ENCODE measurements at places on chromosomes 2 and 18. TPM values are rescaled to one million over a fixed set of nuclear protein-coding genes. Genes with fewer than 3 reads are reported as not detected.
A peak's percentile ranks its signal among the peaks of the same experiment; 100 is the strongest.

GRCh38 chr2:68083346-68083745, 20.5 kb upstream of the C1D start:
- H3K27me3 ChIP-seq: no peaks in the 10 kb centered on the region
- H3K27ac ChIP-seq: no peak overlapping the region
- H3K4me1 ChIP-seq: no peaks in the 10 kb centered on the region
- H3K4me3 ChIP-seq: no peak overlapping the region

GRCh38 chr18:56148373-56148772, 490.0 kb downstream of the TXNL1 start:
- no peaks in the 10 kb centered on the region for H3K27me3 ChIP-seq
- no peak overlapping the region for H3K4me3 ChIP-seq
- no peak for DNase-seq
- H3K36me3 ChIP-seq: no peaks in the 10 kb centered on the region
- no peak overlapping the region for H3K27ac ChIP-seq
- H3K4me1 ChIP-seq: no peaks in the 10 kb centered on the region

- no peak overlapping the region for H3K4me3 ChIP-seq
- H3K4me1 ChIP-seq: no peaks in the 10 kb centered on the region
- no peak for DNase-seq
- H3K27me3 ChIP-seq: no peaks in the 10 kb centered on the region
- no peaks in the 10 kb centered on the region for H3K36me3 ChIP-seq
Measured at GRCh38 chr2:178025551-178026185, 46.9 kb downstream of the PDE11A start.

CYP27C1 gene
- not detected for total RNA-seq

ARID5A gene
- total RNA-seq: 39.4 TPM

DNA sequence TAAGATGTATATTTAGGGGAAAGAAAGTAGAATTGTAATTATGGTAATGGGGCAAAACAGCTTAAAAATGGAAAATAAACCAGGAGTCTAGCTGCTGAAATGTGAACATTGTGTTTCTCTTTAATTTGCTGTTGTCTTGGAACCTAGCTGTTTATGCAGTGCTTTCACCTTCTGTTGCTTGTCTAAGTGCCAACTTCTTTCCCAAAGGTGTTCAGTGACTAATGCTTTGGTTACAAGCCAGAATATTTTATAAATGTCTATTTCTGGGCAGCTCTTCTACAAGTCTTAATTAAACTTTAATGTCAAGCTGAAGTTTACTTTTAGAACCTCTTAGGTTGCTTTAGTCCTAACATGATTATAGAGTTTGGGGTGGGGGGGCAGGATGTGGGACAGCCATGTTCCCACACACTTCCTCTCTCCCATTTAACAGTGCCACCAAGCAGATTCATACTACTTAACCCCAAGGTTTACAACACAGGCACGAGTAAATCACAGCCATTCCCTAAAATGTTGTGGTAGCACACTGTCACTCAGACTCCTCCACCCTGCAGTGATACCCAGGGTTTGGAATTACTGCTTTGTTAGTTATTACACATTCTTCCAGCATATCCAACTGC, 60.6 kb downstream of the ITGA4 start:
- H3K27ac ChIP-seq: no peak overlapping the region
- H3K4me1 ChIP-seq: peaks cover 7% of the 10 kb centered on the region
- H3K4me3 ChIP-seq: no peak overlapping the region
- no peaks in the 10 kb centered on the region for H3K36me3 ChIP-seq
- no peak for DNase-seq

REEP1 gene
- 25.3 TPM for total RNA-seq

PMS1 gene
- 16.7 TPM for total RNA-seq

DNA sequence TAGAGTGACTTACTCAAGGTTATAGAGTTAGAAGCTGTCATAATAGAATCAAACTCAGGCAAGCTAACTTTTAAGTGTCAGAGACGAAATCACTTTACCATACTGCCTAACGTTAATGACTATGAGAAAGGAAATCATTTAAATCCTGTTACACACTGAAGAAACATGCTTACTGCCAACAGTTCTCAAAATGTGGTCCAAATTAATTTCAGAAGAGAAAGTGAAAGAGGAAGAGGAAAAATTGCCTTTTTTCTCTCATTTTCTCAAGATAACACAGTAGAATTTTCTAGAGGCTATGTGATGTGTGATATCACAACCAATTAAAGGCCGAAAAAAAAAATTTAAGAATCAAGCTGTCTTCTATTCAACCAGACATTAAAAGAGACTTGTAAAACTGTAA, 1362.7 kb upstream of the CHAC2 start:
- H3K4me1 ChIP-seq: no peaks in the 10 kb centered on the region
- H3K27ac ChIP-seq: no peak overlapping the region
- H3K27me3 ChIP-seq: no peaks in the 10 kb centered on the region
- no peaks in the 10 kb centered on the region for H3K36me3 ChIP-seq
- H3K4me3 ChIP-seq: no peak overlapping the region

DNA sequence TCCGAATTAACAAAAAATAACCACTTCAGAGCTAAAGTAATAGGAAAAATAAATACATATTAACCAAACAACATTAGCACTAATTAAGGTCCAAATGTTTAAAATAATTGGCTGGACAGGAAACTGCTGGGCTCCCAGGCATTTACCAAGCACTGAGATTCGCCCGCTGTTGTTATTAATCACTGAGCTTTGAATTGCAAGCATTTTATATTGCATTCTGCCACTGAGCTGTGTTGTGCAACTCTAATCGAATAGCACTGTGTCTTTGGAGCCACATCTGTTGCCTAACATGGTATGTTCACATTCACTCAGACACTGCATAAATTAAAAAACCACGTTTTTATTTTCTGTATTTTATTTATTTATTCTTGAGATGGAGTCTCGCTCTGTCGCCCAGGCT, 88.9 kb downstream of the SOWAHC start:
- H3K27me3 ChIP-seq: no peaks in the 10 kb centered on the region
- no peak overlapping the region for H3K27ac ChIP-seq
- H3K36me3 ChIP-seq: no peaks in the 10 kb centered on the region
- DNase-seq: no peak
- H3K4me1 ChIP-seq: peaks cover 22% of the 10 kb centered on the region

- no peaks in the 10 kb centered on the region for H3K27me3 ChIP-seq
- H3K27ac ChIP-seq: no peak overlapping the region
- H3K4me3 ChIP-seq: no peak overlapping the region
- H3K4me1 ChIP-seq: no peaks in the 10 kb centered on the region
Measured at GRCh38 chr2:200750323-200750910, 61.3 kb upstream of the BZW1 start.

DNA sequence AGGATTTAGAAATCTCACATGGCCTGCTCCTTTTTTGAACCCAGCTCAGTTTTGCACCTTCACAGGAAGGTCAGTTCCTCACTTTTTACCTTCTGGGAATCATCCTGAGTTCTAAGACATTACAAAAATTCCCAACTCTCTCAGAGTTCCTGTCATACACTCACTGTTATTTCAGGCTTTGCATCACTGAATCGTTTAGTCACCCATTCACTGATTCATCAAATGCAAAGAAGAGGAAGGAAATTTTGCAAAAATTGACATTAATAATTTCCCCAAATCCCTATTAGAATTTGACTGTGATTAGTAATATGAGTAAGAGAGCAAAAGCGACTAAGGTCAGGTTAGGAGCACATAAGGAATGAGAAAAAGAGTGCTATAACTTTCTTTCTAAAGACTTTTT, 197.5 kb downstream of the PDE1A start:
- peaks cover 10% of the 10 kb centered on the region for H3K36me3 ChIP-seq
- H3K27me3 ChIP-seq: no peaks in the 10 kb centered on the region
- no peak overlapping the region for H3K4me3 ChIP-seq
- no peaks in the 10 kb centered on the region for H3K4me1 ChIP-seq
- H3K27ac ChIP-seq: no peak overlapping the region
- DNase-seq: no peak

- no peak for DNase-seq
- H3K27me3 ChIP-seq: no peaks in the 10 kb centered on the region
- peaks cover 22% of the 10 kb centered on the region for H3K4me1 ChIP-seq
- no peak overlapping the region for H3K4me3 ChIP-seq
- H3K36me3 ChIP-seq: no peaks in the 10 kb centered on the region
Measured at GRCh38 chr2:109151519-109151918, 22.5 kb downstream of the SH3RF3 start.

- DNase-seq: no peak
- no peak overlapping the region for H3K4me3 ChIP-seq
- H3K4me1 ChIP-seq: no peaks in the 10 kb centered on the region
- H3K27me3 ChIP-seq: no peaks in the 10 kb centered on the region
Measured at GRCh38 chr18:42436222-42436765, 481.3 kb downstream of the PIK3C3 start.

- no peak overlapping the region for H3K4me3 ChIP-seq
- H3K27me3 ChIP-seq: no peaks in the 10 kb centered on the region
- H3K36me3 ChIP-seq: no peaks in the 10 kb centered on the region
- H3K27ac ChIP-seq: no peak overlapping the region
Measured at GRCh38 chr2:101401326-101401665, 14.0 kb upstream of the CREG2 start.

DNA sequence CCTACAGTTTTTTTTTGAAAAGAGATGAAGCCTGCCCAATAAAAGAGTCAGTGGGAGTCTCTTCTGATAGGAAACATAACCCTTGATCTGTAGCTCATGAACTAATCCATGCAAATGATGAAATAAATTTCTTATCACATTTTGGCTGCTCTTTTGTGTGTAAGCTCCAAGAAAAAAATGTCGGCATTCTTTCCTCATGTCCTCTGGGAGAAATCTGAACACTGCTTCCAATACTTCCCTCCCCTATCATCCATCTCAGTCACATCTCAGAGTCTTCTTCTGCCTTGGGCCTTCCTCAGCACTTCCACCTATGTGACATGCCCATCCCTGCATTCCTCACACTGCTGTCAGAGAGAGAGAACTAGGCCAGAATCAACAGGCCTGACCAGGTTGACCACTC, 395.7 kb upstream of the ST6GAL2 start:
- no peaks in the 10 kb centered on the region for H3K36me3 ChIP-seq
- no peak overlapping the region for H3K27ac ChIP-seq
- DNase-seq: no peak

GNAL gene
- total RNA-seq: 1.1 TPM

MC5R gene
- not detected for total RNA-seq

GRCh38 chr2:206023183-206023582, 62.8 kb downstream of the INO80D start:
- H3K4me1 ChIP-seq: no peaks in the 10 kb centered on the region
- no peak for DNase-seq
- H3K27ac ChIP-seq: no peak overlapping the region
- H3K4me3 ChIP-seq: no peak overlapping the region
- H3K36me3 ChIP-seq: peaks cover 57% of the 10 kb centered on the region

ABCB6 gene
- total RNA-seq: 17.9 TPM

- H3K27me3 ChIP-seq: no peaks in the 10 kb centered on the region
- H3K36me3 ChIP-seq: no peaks in the 10 kb centered on the region
- no peak overlapping the region for H3K4me3 ChIP-seq
- H3K4me1 ChIP-seq: no peaks in the 10 kb centered on the region
- DNase-seq: no peak
Measured at GRCh38 chr2:142981069-142981378, 103.6 kb downstream of the KYNU start.

SMPD4 gene
- total RNA-seq: 31.8 TPM

DNA sequence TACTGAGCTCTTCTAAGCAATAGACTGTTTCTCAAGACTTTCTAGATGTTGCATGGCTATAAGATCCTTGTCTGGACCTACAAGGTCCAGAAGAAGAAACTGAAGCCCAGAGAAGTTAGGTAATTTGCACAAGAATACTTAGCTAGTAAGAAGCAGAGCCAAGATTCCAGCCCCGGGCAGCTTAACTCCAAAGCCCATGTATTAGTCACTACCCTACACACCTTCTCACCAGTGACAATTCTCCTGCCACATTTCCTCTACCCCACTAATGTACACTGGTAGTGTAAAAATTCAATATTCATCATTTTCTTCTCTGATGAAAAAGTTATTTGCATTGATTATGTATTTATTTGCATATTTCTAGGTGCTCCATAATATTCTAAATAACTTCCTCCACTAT, 95.5 kb upstream of the CREB1 start:
- H3K4me1 ChIP-seq: no peaks in the 10 kb centered on the region
- no peak for DNase-seq
- no peaks in the 10 kb centered on the region for H3K27me3 ChIP-seq
- H3K36me3 ChIP-seq: no peaks in the 10 kb centered on the region

GRCh38 chr2:390959-391358, 103.1 kb upstream of the ALKAL2 start:
- H3K4me3 ChIP-seq: no peak overlapping the region
- peaks cover 11% of the 10 kb centered on the region for H3K27me3 ChIP-seq
- no peaks in the 10 kb centered on the region for H3K4me1 ChIP-seq
- no peak overlapping the region for H3K27ac ChIP-seq

- no peaks in the 10 kb centered on the region for H3K4me1 ChIP-seq
- no peak overlapping the region for H3K4me3 ChIP-seq
- H3K27ac ChIP-seq: no peak overlapping the region
- H3K27me3 ChIP-seq: no peaks in the 10 kb centered on the region
- no peak for DNase-seq
Measured at GRCh38 chr2:2859164-2859563, 518.5 kb downstream of the EIPR1 start.

DNA sequence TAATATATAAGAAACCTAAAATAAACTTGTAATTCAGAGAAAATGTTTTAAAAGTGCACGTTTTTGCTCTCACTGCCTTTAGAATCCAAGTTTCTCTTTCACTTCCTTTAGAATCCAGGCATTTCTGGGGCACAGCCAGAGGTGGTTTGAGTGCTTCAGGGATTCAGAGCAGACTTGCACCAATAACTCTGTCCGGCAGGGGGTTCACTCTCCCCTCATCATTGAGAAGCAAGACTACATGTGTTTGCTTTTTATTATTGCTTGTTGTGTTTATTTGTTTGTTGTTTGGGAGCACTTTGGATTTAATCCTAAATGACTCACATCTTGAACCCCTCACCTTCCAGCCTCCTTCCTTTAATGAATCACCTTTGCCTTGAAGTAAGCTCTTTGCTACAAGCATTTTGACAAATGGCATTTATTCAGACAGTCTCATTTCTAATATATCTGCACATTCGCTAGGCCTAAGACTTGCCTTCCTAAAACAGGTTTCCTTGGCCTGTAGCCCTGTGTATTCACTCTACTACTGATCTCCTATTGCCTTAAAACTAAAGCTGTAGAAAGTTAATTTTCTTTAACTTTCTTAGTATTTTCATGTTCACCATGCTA, 233.5 kb upstream of the ATP5MC3 start:
- peak; percentile 47 for DNase-seq
- H3K4me3 ChIP-seq: no peak overlapping the region
- H3K4me1 ChIP-seq: no peaks in the 10 kb centered on the region
- H3K36me3 ChIP-seq: no peaks in the 10 kb centered on the region
- H3K27ac ChIP-seq: no peak overlapping the region

GRCh38 chr2:226934546-226935201, 98.8 kb downstream of the RHBDD1 start:
- H3K4me1 ChIP-seq: no peaks in the 10 kb centered on the region
- no peak overlapping the region for H3K27ac ChIP-seq
- no peaks in the 10 kb centered on the region for H3K27me3 ChIP-seq
- H3K36me3 ChIP-seq: no peaks in the 10 kb centered on the region
- no peak overlapping the region for H3K4me3 ChIP-seq
- no peak for DNase-seq

- no peaks in the 10 kb centered on the region for H3K4me1 ChIP-seq
- H3K27me3 ChIP-seq: peaks cover 6% of the 10 kb centered on the region
- DNase-seq: no peak
- no peak overlapping the region for H3K4me3 ChIP-seq
- H3K27ac ChIP-seq: no peak overlapping the region
Measured at GRCh38 chr2:134660626-134661402, 58.0 kb downstream of the TMEM163 start.

GPC1 gene
- 173 TPM for total RNA-seq

GRP gene
- not detected for total RNA-seq

CAPN14 gene
- 0.08 TPM for total RNA-seq

VWA3B gene
- 0.49 TPM for total RNA-seq

GRCh38 chr2:64288321-64289193, 144.3 kb upstream of the PELI1 start:
- H3K36me3 ChIP-seq: no peaks in the 10 kb centered on the region
- peak overlapping the region; percentile 33 for H3K27ac ChIP-seq
- peak; percentile 46 for DNase-seq
- peaks cover 31% of the 10 kb centered on the region for H3K4me1 ChIP-seq
- H3K27me3 ChIP-seq: no peaks in the 10 kb centered on the region
- H3K4me3 ChIP-seq: no peak overlapping the region

Measured in heart left ventricle (tissue), 16 donors.